ENCODE measurements at places on chromosomes 4 and X. TPM values are rescaled to one million over a fixed set of nuclear protein-coding genes. Genes with fewer than 3 reads are reported as not detected.

DNA sequence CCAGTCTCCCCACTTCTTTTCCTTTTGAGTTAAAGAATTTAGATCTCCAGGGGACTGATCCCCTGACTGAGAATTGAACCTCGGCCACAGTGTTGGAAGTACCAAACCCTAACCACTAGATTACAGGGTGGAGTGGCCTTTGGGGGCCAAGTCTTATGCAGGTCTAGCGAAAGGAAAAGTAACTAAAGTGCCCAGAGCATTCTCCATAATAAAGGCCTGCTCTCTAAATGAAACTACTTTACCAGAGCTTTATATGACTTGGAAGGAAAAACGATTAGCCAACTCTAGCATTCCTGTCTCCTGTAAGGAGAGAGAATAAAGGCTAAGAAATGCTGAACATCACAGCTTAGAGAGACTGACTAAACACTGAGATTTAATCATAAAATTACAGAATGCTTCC, 788.0 kb downstream of the C4orf33 start:
- DNase-seq: no peak

The SMIM31 gene
- not detected for total RNA-seq

- no peak for DNase-seq
These were observed 122.7 kb downstream of the CBLL2 start for GRCh38 chrX:22395372-22395771.

DNA sequence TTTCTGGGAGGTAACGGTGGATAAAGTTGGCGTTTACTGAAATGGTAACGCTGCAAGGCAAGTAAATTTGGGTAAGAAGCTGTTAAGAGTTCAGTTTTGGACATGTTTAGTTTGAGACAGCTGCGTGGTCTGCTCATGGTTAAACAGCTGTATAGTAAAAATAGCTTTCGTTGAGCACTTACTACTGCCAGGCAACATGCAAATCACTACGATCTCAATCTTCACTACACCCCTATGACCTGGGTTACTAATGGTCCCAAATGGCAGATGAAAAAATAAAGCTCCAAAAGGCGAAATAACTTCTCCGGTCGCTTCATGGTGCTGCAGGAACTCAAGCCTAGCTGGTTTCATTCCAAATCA, 22.2 kb downstream of the FABP2 start:
- no peak for DNase-seq

GRCh38 chr4:1345903-1346780, 866 bp upstream of the UVSSA start:
- DNase-seq: peak; percentile 87

DNA sequence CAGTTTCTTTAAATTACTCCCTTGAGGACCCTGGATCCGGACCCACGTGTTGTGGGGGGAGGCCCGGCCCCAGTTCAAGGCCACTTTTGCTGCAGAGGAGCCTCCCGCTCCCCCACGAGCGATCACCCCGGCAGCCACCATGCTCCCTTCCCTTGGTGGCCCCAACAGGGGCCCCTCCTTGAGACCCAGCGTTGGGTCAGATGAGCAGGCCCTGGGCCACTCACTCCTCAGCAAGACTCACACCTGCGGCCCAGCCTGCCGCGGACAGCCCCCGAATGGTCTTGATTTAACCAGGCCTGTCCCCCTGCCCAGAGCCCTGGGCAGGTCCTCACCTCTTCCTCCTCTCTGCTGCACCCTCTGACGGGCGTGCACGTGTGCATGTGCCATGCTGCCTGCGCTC, 4.3 kb downstream of the CPLX1 start:
- no peak for DNase-seq

- DNase-seq: no peak
These were observed 51.5 kb upstream of the RAP2C start for GRCh38 chrX:132270699-132271098.

GRCh38 chrX:71107762-71108360, 1.3 kb upstream of the CXorf65 start:
- DNase-seq: peak; percentile 79

The KLHL4 gene
- not detected for total RNA-seq

DNA sequence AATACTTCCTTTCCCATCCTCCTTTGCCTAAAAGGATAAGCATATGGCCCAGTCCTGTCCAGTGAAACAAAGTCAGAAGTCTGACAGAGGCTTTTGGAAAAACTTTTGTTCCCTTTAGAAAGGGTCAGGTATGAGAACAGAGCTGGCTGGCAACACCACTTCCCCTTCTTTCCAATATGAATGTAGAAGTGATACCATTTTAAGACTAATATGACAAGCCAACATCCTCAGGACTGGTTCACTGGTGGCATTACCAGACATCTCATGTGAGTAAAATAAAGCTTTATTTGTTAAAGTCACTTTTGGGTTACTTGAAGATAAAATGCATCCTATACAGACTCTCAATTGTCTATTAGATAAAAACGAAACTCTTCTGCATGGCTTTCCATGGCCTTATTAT, 83.6 kb upstream of the PTCHD1 start:
- no peak for DNase-seq

The GPRIN3 gene
- 26.8 TPM for total RNA-seq

The BTC gene
- total RNA-seq: not detected

DNA sequence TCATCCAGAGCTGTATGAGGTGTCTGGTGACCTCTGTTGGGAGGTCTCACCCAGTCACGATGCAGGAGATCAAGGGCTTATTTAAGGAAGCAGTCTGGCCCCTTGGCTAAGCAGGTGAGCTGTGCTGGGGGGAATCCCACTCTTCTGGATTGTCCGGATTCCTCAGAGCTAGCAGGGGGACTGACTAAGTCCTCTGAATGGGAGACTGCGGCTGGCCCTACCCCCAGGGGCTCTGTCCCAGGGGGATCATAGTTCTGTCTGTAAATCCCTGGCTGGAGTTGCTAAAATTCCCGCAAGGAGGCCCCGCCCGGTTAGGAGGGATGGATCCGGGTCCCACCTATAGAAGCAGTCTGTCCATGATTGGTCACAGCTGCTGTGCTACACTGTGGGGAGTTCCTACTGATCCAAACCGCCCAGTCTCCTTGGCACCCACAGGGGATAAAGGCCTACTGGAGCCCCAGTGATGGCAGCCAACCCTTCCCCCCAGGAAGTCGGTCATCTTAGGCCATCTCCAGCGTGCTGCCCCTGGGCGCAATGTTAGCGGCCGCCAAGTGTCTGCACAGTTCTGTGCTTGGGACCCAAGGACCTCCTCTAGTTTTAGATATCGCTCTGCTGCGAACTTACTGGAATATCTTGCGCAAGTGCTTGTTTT, 118.2 kb upstream of the KLF8 start:
- DNase-seq: no peak

DNA sequence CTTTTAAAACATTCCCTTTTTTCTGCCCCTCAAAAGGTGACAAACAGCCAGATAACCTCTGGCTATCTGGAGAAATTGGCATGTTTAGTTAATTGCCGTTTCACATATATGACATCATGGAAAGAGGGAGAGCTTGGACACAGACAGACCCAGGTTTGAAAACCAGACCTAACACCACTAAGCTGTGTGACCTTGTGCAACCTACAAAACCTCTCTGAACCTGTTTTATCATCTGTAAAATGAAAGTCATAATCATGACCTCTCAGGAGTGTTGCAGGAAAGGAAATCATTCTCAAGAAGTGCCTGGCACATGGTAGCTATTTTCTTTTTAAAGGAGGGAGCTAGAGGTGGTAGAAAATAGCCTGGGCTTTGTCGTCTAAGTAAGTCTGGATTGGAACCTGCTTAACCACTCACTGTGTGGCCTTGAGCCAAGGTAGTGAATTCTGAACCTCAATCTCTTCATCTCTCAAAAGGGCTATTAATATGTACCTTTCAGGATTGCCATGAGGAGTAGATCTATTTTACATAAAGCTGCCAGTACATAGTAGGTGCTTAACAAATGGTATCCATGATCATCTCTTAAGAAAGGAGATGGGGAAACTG, 363.5 kb downstream of the BCOR start:
- DNase-seq: no peak

DNA sequence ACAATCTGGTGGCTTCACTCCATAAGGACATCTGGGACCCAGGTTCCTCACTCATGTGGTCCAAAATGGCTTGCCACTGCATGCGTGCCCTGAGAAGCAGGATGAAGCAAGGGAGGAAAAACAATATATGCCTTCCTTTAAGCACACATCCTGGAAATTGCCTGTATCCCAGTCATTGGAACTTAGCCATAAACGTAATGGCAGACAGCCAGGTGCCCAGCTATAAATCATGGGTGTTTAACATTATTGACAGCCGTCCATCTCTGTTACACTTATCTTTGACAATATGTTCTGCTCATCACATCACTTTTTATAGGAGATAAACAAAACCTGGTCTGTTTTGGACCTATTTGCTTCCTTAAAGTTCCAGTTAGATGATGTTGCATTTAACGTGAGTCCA, 181.0 kb downstream of the AASDH start:
- no peak for DNase-seq

DNA sequence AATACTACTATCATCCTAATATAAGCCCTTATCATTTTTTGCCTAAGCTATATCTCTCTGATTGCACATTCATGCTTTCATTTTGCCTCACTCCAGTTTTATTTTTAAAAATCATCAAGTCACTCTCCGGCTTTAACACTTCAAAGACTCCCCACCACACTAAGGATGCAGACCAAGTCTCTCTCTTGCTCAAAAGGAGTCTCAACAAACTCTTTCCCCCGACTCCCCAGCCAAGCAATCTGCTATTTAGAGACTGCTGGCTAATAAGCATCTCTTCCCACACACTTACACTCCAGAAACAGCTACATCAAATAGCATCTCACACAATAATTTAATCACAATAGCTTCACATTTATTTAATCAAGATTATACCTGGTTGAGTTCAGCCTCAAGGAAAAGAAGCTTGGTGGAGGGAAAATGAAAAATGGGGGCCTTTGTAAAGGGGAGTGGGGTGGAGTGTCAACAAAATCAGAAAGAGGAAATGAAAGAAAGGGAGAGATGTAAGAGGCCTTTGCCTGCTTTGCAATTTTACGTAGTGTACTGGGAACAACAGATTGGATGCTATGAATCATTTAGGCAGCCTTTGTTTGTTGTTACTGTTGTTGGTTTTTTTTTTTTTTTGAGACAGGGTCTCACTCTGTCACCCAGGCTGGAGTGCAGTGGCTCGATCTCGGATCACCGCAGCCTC, 104.1 kb upstream of the MCF2 start:
- no peak for DNase-seq

DNA sequence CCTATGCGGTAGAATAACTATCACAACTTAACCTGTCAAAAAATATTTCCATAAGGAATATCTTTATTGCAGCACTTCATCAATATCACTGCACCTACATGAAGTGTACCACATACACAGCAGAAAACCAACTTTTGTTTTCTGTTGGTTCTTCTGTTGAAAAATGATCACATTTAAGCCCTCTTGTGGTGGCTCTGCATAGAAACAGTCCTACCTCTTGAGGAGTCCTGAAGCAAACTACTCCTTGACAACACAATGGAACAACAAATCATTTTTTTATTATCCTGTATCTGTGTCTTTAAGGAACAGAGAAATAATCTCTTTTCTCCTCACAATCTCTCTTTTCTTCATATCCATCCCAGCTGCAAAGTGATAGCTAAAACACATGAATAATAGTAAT, 39.8 kb upstream of the ATOH1 start:
- DNase-seq: no peak

DNA sequence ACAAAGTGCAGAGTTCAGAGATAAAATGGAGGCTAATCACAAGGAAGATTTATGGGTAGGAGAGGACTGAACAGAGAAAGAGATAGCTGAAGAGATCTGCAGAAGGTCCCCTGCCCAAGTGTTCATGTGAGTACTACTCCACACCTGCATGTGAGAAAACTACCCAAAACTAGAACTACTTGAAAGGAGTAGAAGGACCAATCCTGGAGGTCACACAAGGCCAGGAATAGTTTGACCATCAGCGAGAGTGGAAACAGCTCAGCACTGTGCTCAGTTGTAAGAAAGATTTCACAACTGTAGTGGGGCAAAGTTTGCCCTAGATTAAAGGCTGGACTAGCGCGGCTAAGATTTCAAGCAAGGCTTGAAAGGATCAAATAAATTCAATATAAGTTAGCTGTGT, 422.7 kb upstream of the LCORL start:
- DNase-seq: no peak

DNA sequence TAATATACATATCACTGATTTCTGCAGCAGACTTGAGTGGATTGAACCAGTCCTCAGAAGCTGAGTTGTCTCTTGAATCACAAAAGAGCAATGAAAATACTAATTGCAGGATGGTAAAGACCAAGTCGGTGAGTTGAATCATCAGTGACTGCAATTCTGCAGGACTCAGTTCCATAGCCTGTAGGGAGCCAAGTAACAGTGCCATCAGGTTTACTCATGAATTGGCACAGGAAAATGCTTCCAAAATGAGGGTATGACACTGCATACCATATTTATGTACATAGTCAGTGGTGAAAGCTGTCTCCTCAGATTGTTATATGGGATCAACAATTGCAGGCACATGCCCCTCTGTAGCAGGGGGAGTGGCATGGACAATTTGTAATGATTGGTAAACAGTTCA, 192.8 kb downstream of the CCNG2 start:
- no peak for DNase-seq

- no peak for DNase-seq
These were observed 228.4 kb upstream of the ZFP42 start for GRCh38 chr4:187767158-187767557.

DNA sequence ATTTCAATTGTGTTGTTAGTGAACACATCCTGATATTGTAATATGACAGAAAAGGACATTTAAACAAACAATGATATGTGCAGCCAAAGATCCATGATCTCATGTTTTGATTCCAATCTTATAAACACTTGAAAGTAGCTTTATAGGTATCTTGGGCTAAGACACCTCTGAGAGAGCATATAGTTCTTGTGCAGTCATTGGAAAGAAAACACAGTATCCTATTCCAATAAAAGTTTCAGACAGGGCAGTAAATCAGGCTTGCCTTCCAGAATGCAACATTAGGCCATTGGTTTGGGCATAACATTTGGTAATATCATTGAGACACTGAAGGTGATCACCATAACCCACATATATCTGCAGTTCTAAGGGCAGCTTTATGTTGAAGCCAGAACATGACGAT, 188.3 kb upstream of the HCCS start:
- no peak for DNase-seq

GRCh38 chr4:166546009-166546408, 673.0 kb downstream of the TLL1 start:
- no peak for DNase-seq

DNA sequence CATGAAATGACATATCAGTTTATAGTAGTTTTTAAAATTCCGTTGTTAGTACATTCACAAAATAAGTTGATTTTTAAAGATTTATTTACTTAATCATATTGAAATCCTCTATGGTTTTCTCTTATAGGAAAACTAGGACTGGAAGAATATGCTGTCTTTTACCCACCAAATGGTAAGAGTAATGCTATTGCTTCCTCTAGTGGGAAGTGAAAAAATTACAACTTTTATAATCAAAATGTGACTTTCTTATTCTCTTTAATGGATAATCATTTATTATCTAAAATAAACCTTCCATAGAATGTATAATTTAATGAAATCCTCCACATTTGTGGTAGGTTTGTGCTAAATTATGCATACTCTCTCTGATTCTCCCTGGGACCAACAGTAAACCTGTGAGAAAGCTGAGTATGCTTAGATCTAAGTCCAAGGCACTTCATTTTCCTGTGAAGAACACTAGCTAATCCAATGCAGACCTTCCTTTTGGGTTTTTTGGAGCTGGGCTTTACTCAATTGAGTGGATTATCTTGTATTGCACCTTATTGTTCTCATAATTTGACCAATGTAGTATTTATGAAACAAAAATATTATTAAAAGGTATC, 136.2 kb downstream of the TBC1D19 start:
- DNase-seq: no peak

The ARHGAP36 gene
- not detected for total RNA-seq

The KIT gene
- total RNA-seq: 0.12 TPM

- DNase-seq: no peak
These were observed 915.7 kb upstream of the GRIA3 start for GRCh38 chrX:122268353-122268752.
